NCI-H510A treated with DMSO at 0.1 percent for 48 hours (cell line): ENCODE measurements at places on chromosomes 6 and 20.

DNA sequence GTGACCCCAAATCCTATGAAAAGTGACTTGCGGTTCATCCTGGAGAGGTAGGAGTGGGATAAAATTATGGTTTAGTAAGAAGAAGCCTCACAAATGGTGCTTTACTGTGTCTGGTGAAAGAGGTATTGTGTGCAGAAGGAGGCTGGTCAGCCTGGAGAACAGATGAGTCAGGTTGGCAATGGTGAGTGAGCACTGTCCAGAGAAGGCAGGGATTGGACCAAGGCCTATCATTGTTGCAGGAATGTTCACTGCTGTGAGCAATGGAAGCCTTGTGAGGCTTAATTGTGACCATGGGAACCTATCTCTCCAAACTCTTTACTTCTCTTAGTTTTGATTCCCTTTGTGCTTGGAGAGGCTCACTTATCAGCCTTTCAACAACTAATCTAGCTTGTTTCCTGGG lies 89.0 kb upstream of the KCNK16 start:
- no peak for DNase-seq

DNA sequence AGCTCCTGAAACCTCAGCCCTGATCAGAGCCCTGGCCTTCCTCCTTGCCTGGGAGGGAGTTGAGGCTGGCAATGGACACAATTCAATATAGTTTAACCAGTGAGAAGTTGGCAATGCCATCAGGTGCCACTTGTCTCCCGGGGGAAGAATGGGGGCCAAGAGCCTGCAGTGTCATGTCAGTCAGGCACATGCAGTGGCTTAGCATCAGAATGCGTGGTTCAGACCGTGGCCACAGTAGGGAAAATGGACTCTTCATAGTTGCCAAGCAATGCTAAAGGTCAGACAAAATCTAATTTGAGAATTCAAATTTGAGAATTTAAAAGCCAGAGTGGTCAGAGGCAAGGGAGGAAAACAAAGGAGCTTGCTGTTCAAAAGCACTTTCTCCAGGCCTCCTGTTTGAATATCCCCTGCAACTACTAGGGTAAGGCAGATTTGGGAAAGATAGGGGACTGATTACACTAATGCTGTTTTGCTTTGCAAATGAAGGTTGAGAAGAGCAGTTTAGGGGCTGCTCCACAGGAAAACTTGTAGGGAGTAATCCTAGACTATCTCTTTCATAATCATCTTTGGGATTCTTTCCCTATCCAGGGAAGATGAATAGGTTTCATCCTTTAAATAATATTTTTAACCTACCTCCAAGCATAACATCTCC lies 33.1 kb upstream of the CLIC5 start:
- DNase-seq: no peak

- DNase-seq: no peak
Observed at GRCh38 chr20:56978475-56978874, 288.0 kb downstream of the BMP7 start.

- no peak for DNase-seq
Observed at GRCh38 chr6:96468681-96469224, 52.9 kb upstream of the UFL1 start.

DNA sequence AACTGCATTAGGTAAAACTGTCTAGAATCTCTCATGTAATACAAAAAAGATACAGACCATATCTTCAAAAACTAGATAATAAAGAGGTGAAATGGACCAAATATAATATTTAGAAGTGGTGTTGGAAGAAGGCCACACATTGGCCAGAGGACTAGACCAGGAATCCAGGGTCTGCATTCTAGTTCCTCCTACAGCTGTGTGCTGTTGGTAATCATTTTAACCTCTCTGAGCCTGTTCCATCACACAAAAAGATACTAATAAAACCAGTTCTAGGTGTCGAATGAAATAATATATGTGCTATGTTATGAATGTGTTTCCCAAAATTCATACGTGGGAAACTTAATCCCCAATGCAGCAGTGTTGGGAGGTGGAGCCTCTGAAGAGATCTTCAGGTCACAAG lies 111.6 kb upstream of the RREB1 start:
- DNase-seq: no peak

GRCh38 chr6:44797746-44798145 lies 410.2 kb downstream of the CDC5L start:
- no peak for DNase-seq

DNA sequence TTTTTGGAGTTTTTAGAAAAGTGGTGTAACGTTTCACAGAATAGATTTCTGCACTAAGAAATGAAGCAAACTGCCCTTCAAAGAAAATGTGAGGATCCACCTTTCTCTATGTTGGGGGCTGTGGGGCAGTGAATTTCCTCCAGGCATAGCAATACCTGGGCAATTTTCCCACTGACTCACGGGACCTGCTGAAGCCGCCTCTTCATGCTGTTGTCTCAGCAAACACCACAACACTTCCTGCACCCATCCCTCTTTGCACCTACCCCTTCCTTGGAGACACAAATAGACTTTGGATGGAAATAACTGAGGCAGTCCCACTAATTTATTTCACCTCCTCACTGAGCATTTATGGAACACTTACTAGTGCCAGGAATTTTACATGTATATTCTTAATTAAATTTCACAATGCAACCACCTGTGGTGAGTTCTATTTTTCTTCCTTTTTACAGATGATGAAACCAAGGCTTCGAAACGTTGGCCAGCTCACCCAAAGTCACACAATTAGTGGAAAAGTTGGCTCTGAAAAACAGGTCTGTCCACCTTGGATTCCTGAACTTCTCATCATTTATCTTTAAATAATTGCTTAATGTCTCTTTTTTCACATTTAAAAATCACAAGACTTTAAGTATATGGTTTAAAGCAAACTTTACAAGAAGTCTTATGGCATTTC lies 17.2 kb upstream of the ADGRF1 start:
- no peak for DNase-seq

- DNase-seq: no peak
Observed at GRCh38 chr6:36683145-36683655, 4.7 kb downstream of the CDKN1A start.

- no peak for DNase-seq
Observed at GRCh38 chr20:59390437-59390836, 90.0 kb downstream of the EDN3 start.

DNA sequence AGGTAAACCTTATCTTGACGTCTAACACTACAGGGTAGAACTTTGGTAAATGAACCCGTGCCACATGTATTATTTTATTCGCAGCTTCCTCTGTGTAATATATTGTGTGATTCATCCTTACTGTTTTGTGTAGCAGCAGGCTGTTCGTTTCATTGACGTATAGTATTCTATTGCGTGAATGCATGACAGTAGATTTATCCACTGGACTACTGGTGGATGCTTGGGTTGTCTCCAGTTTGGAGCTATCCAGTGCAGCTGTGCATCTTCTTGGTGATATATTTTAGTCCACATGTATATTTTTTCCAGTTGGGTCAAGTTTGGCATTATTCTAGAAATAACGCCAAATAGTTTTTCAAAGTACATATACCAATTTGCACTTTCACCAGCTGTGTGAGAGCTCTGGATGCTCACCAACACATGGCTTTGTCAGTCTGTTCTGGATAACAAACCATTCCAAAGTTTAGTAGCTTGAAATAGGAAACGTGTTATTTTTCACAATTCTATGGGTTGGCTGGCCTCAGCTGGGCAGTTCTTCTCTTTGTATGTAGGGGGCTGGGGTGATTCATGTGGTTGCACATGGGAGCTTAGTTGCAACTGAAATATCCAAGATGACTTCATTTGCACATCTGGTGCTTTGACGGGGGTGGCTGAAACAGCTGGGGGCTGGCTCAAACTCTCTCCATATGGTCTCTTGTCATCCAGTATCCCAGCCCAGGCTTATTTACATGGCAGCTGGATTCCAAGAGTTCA lies 9.3 kb downstream of the ECT2L start:
- DNase-seq: no peak

- DNase-seq: no peak
Observed at GRCh38 chr6:170051229-170052172, 239.4 kb downstream of the DLL1 start.

DNA sequence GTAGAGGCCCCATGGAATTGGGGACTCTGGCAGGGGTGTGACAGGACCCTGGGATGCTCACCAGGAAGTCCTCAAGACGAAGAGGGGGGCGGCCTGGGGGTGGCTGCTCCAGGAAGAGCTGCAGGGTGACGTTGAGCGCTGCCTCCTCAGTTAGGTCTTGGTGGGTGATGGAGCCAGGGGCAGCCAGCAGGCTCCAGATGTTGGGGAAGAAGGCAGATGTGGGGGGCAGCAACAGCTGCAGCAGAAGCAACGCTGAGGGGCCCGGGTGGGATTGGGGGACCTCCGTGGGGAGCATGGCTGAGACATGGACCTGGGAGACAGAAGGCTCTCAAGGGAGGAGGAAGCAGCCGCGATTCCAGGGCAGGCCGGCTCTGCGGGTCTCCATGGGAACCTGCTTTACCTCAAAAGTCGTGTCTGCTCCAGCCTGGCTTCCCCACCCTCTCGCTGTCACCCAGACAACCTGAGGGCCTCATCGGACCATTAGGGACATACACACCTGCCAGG lies 591 bp downstream of the VWA7 start:
- no peak for DNase-seq

GRCh38 chr6:170027647-170028043 lies 263.2 kb downstream of the DLL1 start:
- no peak for DNase-seq

DNA sequence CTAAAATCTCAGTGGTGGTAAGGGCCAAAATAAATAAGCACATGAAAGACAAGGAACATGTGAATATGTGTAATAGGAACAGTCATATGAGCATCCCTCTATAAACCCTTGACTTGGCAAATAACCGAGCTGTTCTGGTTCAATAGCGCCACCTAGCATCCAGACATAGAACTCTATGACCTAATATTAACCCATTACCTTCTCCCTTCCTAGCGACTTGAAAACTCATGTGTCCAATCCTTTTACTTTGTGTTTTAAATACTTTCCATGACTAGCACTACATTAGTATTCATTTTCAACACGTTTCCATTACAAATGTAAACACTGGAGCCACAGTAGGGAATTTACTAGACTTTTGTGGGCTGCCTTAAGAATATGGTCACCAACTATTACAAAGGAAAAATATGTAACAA lies 279.7 kb downstream of the UST start:
- peak; percentile 83 for DNase-seq

DNA sequence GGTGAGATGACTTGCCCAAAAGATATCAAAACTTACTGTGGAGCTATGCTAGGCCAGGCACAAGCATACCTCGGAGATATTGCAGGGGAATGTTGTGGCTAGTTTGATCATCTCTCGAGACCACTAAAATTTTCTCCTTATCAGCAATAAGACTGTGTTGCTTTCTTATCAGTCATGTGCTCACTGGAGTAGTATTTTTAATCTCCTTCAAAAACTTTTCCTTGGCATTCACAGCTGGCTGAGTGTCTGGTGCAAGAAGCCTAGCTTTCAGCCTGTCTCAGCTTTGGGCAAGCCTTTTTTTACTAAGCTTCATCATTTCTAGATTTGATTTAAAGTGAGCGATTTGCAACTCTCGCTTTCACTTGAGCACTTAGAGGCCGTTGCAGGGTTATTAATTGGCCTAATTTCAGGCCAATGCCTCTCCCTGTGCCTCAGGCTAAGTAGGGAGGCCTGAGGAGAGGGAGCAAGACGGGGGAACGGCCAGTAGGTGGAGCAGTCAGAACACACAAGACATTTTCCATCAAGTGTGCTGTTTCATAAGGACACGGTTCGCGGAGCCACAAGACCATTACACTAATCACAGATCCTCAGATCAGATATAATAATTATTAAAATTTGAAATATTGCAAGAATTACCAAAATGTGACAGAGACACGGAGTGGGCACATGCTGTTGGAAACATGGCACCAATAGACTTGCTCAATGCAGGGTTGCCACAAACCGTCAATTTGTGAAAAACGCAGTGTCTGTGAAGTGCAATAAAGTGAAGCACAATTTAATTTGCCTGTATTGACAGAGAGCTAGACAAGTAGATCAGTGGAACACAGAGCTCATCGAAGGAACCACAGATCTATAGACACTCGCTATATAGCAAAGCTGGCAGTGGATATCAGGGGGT lies 106.8 kb upstream of the SIRPG start:
- peak; percentile 64 for DNase-seq

- no peak for DNase-seq
Observed at GRCh38 chr20:4904127-4904860, 97.0 kb downstream of the SLC23A2 start.

DNA sequence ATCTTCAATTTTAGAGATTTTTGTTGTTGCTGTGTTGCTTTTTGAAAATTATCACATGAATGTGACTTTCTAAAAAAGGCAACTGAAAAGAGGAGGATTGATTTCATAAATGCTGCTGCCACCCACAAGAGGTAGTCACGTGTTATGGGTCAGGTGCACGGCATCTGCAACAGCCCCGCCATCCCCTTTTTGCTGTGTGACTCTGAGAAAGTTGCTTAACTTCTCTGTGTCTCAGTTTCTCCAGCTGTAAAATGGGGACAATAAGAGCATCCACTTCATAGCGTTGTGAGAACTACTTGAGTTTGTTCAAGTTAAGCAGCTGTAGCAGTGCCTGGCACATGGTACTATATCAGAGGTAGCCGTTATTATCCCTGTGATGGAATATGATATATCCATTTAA lies 10.7 kb downstream of the CCN5 start:
- DNase-seq: no peak

GRCh38 chr20:3307725-3308124 lies 68.7 kb upstream of the SLC4A11 start:
- DNase-seq: no peak

DNA sequence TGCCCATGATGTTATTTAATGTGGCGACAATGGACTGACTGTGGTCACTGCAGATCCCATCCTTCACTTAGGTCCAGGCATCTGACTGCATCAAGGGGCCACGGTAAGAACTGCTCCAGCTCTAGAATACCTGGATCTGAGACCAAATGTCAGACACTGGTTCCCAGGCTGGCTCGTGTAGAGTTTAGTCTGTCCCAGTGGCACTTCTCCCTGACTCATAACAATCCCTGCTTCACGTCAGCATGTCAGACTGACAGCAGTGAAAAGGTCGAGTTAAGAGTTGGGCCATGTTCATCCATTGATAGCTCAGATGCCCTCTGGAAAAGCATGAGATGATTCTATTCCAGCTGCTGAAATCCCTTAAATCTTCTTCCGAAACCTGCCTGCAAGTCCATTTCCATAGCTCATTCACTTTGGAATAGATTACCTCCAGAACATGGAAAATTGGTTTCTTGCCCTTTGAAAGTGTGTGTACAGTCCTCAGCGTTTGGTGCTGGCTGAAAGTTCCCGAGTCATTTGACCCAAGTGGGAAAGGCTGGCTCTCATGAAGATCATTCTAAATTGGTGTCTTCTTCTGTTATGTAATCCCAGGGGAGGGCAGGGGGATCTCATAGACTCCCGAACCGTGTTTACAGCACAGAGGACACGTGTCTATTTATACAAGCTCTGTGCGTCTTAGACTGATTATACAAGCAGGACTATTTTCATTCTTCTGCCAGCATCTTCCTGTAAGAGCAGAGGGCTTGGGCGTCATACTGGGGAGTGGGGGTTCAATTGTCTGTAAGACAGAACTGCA lies 160.8 kb downstream of the ZDHHC14 start:
- no peak for DNase-seq

DNA sequence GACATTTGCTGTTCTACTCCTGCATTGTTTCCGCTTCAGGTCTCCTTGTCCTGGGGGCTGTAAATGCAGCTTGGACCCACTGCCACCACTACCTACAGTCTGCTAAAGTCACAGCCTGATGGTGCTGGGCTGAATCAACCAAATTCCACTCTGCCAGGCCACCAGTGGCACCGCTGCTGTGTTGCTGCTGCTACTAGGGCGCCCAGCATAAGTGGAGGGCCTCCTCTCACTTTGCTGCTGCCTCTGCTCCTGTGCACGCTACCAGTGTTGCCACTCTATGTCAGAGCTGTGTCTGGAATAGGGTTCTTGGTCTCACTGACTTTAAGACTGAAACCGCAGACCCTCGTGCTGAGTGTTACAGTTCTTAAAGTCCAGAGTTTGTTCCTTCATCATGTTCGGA lies 1.4 kb upstream of the SSR1 start:
- DNase-seq: no peak
